ENCODE measurements at places on chromosomes 1 and 21.

GRCh38 chr1:17235135-17235885, 13.6 kb upstream of the PADI3 start:
- no peak for DNase-seq

- DNase-seq, result no peak
Observed at GRCh38 chr1:206551296-206551985, 44.1 kb downstream of the RASSF5 start.

GRCh38 chr1:234861024-234861620, 251.1 kb upstream of the IRF2BP2 start:
- DNase-seq, result no peak

DNA sequence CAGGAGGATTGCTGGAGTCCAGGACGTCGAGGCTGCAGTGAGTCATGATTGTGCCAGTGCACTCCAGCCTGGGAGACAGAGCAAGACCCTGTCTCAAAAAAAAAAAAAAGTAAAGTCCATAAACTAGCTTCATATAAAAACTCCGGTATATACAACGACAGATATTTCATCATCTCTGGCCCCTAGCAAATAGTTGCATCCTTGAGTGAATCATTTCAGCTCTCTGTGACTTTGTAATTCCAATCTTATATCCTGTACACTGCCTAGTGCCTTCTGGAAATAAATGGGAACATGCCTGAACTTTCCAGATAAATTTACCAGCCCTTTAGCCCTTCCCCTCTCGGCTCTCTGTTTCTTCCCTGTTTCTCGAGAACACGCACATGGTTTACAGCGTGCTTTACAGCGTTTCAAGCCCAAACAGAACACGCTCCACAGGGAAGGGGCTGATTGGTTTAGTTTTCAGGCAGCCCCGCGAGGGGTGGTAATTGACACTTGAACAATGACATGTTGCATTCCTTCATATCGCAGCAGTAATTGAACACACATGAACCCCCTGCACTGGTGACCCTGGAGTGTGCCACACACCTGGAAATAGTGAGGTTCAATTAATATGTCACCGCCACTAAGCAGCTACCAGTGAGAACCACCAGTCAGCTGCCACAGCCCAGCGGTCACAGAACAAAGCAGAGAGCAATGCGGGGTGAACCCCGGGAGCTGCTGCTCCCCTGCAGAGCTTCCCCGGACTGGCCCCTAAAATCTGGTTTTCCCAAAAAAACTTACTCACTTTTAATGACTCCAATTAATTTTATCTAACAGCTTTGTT, 35.7 kb upstream of the SIM2 start:
- DNase-seq, result no peak

- no peak for DNase-seq
Observed at GRCh38 chr1:30719406-30720270, 3.7 kb downstream of the MATN1 start.

DNA sequence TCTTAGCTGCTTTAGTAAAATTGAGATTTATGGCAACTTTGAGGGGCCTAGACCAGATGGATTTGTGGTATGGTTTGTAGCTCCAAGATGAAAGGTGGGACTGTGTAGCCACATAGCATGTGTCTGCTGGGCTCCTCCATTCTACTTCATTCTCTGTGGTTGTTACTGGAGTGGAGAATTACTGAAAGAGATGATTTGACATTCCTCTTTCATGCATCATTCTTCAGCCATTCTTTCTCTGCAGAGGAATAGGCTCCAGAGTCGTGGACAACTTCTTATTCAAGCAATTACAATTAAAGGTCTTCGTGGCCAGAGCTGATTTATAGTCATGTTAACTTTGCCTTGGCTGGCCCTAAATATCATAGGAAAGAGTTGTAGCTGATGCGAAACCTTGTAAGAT, 328.9 kb downstream of the PAPPA2 start:
- no peak for DNase-seq

- no peak for DNase-seq
Observed at GRCh38 chr1:206449565-206449964, 20.7 kb upstream of the IKBKE start.

DNA sequence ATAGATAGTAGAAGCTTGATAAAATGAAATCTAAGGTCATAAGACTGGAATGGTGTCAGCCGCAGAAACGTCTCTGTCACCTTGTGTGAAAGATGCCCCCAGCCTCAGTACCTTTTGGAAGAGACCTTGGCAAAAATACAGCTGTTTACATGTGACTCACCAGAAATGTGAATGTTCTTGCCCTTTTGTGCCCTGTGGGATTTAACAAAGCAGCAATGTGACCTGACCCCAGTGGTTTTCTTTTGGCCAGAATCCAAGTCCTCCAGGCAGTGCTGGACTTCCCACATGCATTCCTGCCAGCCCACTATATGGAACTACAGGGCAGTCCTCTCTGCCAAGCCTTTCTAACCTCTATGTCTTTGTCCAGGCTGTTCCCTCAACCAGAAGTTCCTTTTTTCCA, 27.2 kb upstream of the LRRC8C start:
- no peak for DNase-seq

DNA sequence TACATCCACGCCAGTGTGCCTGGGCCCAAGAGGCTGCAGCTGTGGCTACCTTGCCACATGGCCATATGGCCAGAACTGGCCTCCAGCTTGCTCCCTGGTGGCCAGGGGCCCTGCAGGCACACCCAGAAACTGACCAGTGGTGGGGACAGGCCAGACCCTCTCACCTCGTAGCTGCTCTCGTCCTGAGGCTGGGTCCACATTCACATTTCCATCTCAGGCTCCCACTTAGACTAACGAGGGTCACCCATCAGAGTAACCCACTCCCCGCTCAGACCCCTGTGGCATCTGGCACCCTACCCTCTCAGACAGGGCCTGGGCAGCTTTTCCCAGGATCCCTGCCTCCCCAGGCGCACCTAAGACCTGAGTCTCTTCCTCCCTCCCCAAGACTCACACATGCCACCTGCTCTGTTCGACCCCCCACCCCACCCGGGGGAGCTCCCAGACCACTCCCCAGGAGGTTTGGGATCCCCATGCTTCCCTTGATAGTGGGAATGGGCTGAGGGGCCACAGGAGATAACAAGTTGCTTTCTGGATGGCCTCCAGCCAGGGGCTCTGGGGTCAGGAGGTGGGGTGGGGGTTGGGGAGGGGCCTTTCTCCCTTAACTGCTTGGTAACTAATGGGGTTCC, 21.3 kb upstream of the RNU1-4 start:
- peak; percentile 47 for DNase-seq

GRCh38 chr1:156284757-156285156, 632 bp downstream of the TMEM79 start:
- DNase-seq, result no peak

- DNase-seq, result no peak
Observed at GRCh38 chr1:32891630-32892029, 5.3 kb downstream of the HPCA start.

- DNase-seq, result no peak
Observed at GRCh38 chr1:184648856-184649201, 105.8 kb downstream of the EDEM3 start.

GRCh38 chr1:53575955-53576320, 116.7 kb downstream of the DMRTB1 start:
- no peak for DNase-seq

- no peak for DNase-seq
Observed at GRCh38 chr1:77972080-77972479, 6.8 kb downstream of the FUBP1 start.

GRCh38 chr1:36204347-36204909, 19.8 kb upstream of the THRAP3 start:
- no peak for DNase-seq

- no peak for DNase-seq
Observed at GRCh38 chr1:43135857-43136781, 36.0 kb downstream of the EBNA1BP2 start.

DNA sequence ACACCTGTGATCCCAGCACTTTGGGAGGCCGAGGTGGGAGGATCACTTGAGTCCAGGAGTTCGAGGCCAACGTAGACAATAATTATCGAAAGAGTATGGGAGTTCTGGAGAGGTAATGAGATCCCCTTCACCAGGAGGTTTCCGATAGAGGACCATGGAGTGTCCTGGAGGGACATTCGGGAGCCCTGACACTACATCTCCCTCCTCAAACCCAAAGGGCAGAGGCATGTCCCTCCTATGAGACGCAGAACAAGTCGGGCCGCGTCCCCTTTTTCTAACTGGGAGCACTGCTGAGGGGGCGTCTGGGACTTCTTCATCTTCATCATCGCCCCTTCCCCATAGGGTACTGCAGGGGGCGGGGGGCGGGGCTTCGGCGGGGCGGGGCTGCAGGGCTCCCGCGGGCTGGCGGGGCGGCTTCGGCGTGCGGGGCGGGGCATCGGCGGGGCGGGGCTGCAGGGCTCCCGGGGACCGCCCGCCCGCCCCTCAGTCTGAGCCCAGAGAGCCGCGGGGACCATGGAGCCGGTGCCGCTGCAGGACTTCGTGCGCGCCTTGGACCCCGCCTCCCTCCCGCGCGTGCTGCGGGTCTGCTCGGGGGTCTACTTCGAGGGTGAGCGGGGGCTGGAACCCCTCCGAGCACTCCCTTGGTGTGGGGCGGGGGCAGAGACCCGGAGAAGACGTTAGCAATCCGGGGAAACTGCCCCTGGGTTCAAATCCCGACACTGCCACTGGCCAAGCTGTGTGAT, at the start of gene THEMIS2:
THEMIS2 (plus strand) TSS at position 486 of the 743 bp plus-strand sequence; CDS start at position 514, 28 bp downstream.
- peak; percentile 93 for DNase-seq

DNA sequence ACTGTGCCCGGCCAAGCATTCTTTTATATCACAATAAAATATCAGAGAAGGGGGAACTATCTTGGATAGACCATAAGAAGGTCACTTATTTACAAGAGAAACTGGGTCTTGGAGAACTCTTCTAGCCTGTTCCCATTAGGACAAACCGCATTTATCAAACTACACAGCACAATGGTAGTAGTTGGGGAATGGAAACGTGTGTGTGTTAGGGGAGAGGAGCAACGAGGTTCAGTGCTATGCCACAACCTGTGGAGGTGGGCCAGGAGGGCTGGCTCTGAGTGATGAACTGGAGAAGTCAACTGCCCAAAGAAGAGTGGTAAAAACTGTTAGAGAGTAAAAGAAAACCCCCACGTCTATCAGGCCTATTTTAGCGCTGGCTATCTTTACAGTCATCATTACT, 1.6 kb downstream of the DONSON start:
- DNase-seq, result no peak

GRCh38 chr21:42302076-42302650, 13.0 kb downstream of the TFF3 start:
- no peak for DNase-seq

GRCh38 chr1:115170377-115170776, 81.1 kb upstream of the TSPAN2 start:
- DNase-seq, result no peak

DNA sequence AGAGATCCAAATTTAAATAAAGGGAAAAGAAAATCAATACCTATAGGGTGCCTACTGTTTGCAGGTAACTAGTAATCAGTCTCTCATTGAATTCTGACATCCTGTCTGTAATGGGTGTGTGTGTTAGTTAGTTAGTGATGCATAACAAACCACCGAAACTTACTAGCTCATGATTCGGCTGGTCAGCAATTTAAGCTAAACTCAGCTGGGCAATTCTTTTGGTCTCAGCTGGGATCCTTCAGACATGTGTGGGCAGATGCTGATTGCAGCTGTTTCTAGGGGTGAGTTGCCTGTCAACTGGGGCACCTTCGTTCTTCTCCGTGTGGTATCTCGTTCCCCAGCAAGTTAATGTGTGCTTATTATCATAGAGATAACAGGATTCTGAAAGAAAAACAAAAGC, 40.2 kb upstream of the ZNF124 start:
- DNase-seq, result peak; percentile 73

DNA sequence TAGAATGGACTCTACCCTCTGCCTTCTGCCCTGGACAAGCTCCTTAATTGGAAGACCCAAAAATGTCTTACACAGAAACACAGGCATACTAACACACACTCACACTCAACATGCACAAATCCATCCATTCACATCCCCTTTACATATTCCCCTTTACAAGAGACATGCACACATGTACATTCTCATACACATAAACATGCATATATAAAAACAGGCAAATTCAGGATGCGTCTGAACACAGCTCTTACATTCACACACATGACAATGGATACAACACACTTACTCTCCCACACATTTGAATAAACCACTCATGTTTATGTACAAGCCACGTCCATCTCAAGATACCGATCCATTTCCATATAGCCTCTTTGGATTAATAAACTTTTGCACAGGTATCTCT, 84.4 kb downstream of the HMGB4 start:
- no peak for DNase-seq

- peak; percentile 80 for DNase-seq
Observed at GRCh38 chr1:905071-905749, 18.5 kb upstream of the SAMD11 start.

GRCh38 chr1:176559878-176560277, 96.9 kb downstream of the PAPPA2 start:
- peak; percentile 64 for DNase-seq

DNA sequence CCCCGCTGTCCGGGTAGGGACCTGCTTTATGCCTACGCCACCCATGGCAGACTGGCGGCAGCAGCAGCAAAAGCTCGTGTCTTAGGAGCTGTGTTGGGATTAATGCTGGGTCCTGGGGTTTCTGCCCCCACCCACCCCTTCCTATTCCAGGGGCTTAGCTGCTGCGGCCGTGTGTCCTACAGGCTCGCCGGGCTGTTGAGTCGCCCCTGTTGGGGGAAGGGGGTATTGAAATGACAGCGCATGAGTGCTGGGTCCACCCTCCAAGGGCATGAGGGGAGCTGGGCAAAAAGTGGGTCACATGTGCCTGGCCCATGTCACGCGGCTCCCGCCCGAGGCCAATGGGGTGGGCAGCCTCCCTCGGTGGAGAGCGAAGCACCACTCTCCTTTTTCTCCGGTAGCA, 118.3 kb upstream of the COL6A1 start:
- no peak for DNase-seq

DNA sequence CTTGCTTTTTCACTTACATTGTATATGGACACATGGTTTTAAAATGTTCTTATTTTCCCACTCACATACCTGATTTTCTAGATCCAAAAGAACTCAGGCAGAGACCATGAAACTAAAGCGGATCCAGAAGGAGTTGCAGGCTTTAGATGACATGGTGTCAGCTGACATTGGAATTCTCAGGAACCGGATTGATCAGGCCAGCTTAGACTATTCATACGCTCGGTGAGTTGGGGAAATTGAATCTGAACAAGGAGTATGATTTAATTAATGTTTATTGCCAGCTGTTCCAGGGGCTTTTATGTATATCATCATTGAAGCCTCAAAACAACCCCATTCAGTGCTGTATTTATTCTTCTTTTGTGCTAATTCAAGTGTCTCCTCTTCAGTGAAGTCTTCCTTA, 12.7 kb downstream of the GORAB start:
- DNase-seq, result no peak

Measured in GM13977 (cell line).